Smooth muscle cell of the pulmonary artery (primary cell): ENCODE measurements at places on chromosomes 2 and 18. TPM values are rescaled to one million over a fixed set of nuclear protein-coding genes. Genes with fewer than 3 reads are reported as not detected.

The EGR4 gene
- total RNA-seq, result not detected in 2 replicates

The CXCR4 gene
- total RNA-seq, result 0.85 and 2.0 TPM in 2 replicates

The CLEC4F gene
- not detected in 2 replicates for total RNA-seq

The NR4A2 gene
- total RNA-seq, result 0.40 and 8.5 TPM in 2 replicates

The GKN2 gene
- total RNA-seq, result not detected in 2 replicates

The FMNL2 gene
- total RNA-seq, result 18.2 and 58.0 TPM in 2 replicates

The ZSWIM2 gene
- total RNA-seq, result 0.07 and 0.10 TPM in 2 replicates

The AQP12A gene
- not detected in 2 replicates for total RNA-seq

The KLHL30 gene
- total RNA-seq, result 5.2 and 11.7 TPM in 2 replicates

The C2orf15 gene
- 0.13 TPM in 1 of 2 replicates, not detected in the other for total RNA-seq

The ACOXL gene
- not detected in 2 replicates for total RNA-seq

The KATNAL2 gene
- 2.2 and 4.1 TPM in 2 replicates for total RNA-seq

The HOXD8 gene
- 0.46 and 1.4 TPM in 2 replicates for total RNA-seq

The GNLY gene
- 0.07 TPM in 1 of 2 replicates, not detected in the other for total RNA-seq

The LRRC30 gene
- not detected in 2 replicates for total RNA-seq

The NDC80 gene
- total RNA-seq, result 2.4 and 6.8 TPM in 2 replicates

The ACADL gene
- 0.33 and 1.7 TPM in 2 replicates for total RNA-seq

The SETBP1 gene
- total RNA-seq, result 3.3 and 5.5 TPM in 2 replicates
